ELF-1 (cell line): ENCODE measurements at places on chromosomes 13 and 19.

GRCh38 chr13:106573284-106573846 is 5.4 kb upstream of the ARGLU1 start:
- no peak for DNase-seq

DNA sequence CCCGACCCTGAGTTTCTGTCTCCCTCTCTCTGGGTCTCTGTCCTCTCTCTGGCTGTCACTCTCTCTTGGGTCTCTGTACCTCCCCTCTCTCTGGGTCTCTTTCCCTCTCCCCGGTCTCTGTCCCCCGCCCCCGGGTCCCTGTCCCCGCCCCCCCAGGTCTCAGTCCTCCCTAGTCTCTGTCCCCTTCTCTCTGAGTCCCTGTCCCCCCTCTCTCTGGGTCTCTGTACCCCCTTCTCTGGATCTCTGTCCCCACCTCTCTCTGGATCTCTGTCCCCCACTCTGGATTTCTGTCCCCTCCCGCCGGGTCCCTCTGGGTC is 2.3 kb upstream of the FTL start:
- no peak for DNase-seq

DNA sequence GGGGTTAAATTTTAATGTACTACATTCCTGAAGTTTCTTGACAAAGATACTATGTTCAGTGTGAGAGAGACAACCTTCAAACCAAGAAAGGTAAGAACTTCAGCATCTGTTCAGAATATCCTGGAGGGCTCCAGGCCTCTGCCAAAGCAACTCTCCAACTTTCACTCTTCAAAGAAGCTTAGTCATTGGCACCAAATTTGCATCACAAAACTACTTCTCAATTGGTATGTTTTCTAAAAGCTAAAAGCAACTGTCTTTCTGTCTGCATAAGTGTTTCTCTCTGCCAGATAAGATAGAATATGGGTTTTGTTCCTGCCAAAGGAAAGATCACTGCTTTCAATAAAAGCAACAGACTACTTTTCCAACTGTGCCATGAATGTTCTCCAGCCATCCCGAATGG is 187.4 kb downstream of the SUCLA2 start:
- DNase-seq, result peak; percentile 38

- no peak for DNase-seq
Measured at GRCh38 chr19:48798937-48799336, 11.9 kb downstream of the BCAT2 start.

DNA sequence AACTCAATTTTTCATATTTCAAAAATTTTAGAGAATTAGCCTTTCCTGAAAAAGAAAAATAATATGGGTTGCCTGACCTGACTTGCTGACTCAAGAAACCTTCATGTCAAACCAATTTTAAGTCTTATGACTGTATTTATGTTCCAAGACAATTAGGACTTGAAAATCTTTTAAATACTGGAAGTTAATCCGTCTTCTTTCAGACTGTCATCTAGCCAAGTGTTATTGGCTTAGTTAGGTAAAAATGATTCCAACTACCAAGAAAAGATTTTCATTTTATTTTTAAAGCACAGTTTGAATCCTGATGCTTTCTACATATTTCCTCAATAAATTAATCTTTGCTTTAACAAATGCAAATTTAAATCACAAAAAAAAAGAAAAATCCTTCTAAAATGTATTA is 337.6 kb downstream of the SLITRK6 start:
- DNase-seq, result no peak

- no peak for DNase-seq
Measured at GRCh38 chr13:109568339-109568818, 218.0 kb downstream of the IRS2 start.

DNA sequence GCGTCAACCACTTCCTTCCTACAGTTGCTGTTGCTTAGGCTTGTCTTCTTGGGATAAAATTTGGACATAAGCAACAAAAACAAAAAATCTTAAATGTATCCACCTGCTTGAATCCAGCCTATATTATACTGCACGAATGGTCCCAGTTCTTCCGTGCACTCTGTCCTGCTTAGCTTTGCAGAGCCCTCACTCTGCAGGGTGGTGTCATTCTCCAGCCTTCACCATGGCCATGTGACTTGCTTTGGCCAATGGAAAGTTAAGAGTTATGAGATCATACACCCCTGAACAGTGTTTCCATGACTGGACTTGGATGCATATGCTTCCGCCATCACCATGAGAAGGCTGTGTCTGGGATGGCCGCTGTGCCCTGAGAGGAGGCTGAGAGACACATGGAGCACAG is 27.4 kb upstream of the SACS start:
- DNase-seq, result no peak

- DNase-seq, result peak; percentile 97
Measured at GRCh38 chr13:106535552-106536243, at the start of gene EFNB2. TSS of gene EFNB2 (minus strand) at chr13:106535662. CDS start at chr13:106534964, 698 bp downstream.

DNA sequence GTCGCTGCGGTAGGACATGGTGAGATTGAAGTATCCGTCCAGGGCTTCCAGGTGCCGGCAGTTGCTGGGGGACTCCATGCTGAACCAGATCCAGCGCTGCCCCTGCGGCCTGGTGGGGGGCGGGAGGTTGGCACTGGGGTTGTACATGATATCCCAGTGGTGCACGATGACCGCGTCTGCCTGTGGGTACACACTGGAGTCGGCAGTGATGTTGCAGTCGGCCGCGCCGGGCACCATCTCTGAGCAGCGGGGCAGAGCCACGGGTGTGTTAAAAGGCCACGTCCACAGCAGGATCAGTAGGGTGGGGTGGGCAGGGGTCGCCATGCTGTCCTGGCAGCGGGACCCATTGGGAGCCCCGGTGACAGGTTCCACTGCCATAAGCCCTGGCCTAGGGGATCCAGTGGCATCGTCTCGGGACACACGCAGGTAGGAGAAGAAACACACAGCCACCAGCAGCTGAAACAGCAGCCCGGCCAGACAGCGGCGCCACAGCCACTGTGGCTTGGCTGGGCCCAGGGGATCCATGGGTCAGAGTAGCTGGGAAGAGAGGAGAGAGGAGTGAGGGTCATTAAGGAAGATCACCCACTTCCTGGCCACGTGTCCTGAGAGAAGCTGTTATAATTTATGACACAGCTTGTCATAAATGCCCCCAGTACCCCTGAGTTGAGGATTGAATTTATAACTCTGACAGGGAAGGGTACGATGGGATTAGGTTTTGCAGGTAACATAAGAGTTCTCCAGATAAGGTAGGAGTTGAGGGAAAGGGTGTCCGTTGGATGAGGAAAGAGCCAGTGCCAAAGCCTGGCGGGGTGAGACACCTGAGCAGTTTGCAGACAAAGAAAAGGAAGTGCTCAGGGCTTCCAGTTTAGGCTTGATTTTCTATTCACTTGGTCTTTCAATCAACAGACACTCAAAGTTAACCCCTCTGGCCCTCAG is 2.9 kb downstream of the FUT5 start:
- no peak for DNase-seq
